ENCODE measurements at places on chromosomes 6 and 20. TPM values are rescaled to one million over a fixed set of nuclear protein-coding genes. Genes with fewer than 3 reads are reported as not detected.

TTK gene
- 62.2 TPM for total RNA-seq

SLC44A4 gene
- total RNA-seq: 2.5 TPM

TPX2 gene
- total RNA-seq: 125 TPM

GCLC gene
- 52.9 TPM for total RNA-seq

SAPCD1 gene
- 5.9 TPM for total RNA-seq

BTNL2 gene
- total RNA-seq: not detected

RAB44 gene
- total RNA-seq: not detected

KLC4 gene
- 27.7 TPM for total RNA-seq

C4A gene
- 0.48 TPM for total RNA-seq

IL17F gene
- not detected for total RNA-seq

SOX4 gene
- total RNA-seq: 162 TPM

IL17A gene
- total RNA-seq: not detected

CDH26 gene
- total RNA-seq: 1.7 TPM

ANKRD6 gene
- 12.8 TPM for total RNA-seq

RBM24 gene
- 0.38 TPM for total RNA-seq

ZFP64 gene
- 26.2 TPM for total RNA-seq

HLA-DRB5 gene
- total RNA-seq: 1.0 TPM

GABRR1 gene
- total RNA-seq: 0.17 TPM

OXT gene
- not detected for total RNA-seq

PSMB1 gene
- 237 TPM for total RNA-seq

PABPC1L gene
- total RNA-seq: 60.9 TPM

PACRG gene
- total RNA-seq: not detected

POM121L2 gene
- 0.09 TPM for total RNA-seq

MYCT1 gene
- 3.3 TPM for total RNA-seq

UNC5CL gene
- 1.3 TPM for total RNA-seq

TGM2 gene
- total RNA-seq: 1.0 TPM

DACT2 gene
- 3.9 TPM for total RNA-seq

VSTM2L gene
- 1.3 TPM for total RNA-seq

AK9 gene
- 1.8 TPM for total RNA-seq

TMEM14A gene
- total RNA-seq: 11.2 TPM

PTK7 gene
- 130 TPM for total RNA-seq

DEFB110 gene
- not detected for total RNA-seq

MAN1A1 gene
- 5.4 TPM for total RNA-seq

DCDC2 gene
- total RNA-seq: 0.15 TPM

STXBP5 gene
- 12.0 TPM for total RNA-seq

HLA-DRB1 gene
- total RNA-seq: 6.7 TPM

HFE gene
- 1.6 TPM for total RNA-seq

PERP gene
- total RNA-seq: 26.7 TPM

DDR1 gene
- total RNA-seq: 181 TPM

PROKR2 gene
- 3.3 TPM for total RNA-seq

PHACTR1 gene
- total RNA-seq: 17.3 TPM

HEY2 gene
- 17.7 TPM for total RNA-seq

BTN1A1 gene
- total RNA-seq: 0.28 TPM

Data from H1 (cell line).